ENCODE measurements at places on chromosomes 7 and 10.

- no peak for DNase-seq
Observed at GRCh38 chr7:100804681-100805431, 22.5 kb downstream of the EPHB4 start.

GRCh38 chr7:146635205-146636032 is 518.8 kb downstream of the CNTNAP2 start:
- DNase-seq = no peak

- DNase-seq = no peak
Observed at GRCh38 chr7:98762620-98763019, 107.2 kb downstream of the TMEM130 start.

GRCh38 chr7:50562136-50562535 is 3.1 kb downstream of the DDC start:
- DNase-seq = no peak

DNA sequence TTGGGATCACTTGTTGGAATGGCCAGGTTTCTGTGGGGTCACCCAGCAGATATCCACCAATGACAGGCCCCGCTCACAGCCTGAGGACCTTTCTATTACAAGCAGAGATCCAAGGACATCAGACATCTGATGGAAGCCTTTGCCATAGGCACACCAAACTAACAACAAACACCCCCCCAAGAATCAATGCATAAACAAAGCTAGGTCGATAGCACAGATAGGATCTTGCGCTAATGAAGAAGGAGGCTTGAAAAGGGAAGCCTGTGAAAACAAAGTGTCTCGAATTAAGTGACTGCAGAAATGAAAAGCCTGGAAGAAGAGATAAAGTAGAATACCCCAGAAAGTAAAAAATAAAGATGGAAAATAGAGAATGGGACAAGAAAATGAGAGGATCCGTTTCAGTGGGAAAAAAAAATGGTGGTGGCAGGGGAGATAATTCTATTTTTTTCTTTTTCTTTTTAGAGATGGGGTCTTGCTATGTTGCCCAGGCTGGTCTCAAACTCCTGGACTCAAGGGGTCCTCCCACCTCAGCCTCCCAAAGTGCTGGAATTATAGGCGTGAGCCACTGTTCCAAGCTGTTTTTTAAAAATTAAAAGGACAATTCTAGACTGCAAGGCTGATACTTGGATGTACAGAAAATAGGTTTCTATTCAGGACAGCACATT is 26.3 kb upstream of the SMURF1 start:
- DNase-seq = no peak

DNA sequence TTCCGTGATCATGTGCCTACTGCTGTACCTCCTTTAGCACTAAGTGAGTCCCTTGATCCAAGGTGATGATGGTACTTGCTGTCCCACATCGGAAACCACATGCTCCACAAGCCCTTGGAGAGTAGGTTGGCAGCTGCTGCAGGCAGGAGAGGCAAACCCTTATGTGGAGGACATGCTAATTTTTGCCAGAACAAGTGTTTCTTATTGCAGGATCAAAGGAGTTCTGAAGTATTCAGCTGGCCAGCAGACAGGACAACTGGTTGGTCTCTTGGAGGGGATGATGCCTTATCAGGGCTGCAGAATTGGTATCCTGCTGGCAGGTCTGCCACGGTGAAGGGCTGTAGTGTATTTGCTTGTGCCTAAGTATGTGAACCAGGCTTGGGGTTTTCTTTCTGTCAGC is 36.8 kb downstream of the NACAD start:
- no peak for DNase-seq
